ENCODE measurements at places on chromosomes 6 and 20.

GRCh38 chr6:169996378-169997051 lies 245.1 kb downstream of the ERMARD start:
- DNase-seq, result no peak

- DNase-seq, result no peak
Observed at GRCh38 chr6:37027036-37027720, 21.7 kb downstream of the FGD2 start.

DNA sequence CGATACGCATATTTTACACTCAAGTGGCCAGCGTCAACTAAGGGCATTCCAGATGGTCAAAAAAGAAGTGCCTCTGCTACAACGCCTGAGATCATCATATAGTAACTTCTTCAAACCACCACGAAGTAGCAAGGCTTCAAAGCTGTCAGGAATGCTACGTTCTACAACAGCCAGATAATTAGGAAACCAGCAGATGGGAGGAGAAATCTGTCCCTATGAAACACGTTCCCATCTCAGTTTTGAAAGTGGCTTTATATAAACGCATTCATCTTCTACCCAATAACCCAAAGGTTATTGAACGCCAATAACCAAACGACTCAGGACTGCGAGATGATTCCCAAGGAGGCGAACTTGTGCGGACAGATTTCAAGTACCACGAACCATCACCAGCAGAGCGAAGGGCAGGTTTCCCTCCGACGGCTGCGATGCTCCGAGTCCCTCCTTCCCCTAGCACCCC lies 1.2 kb downstream of the ABHD12 start:
- DNase-seq, result no peak

DNA sequence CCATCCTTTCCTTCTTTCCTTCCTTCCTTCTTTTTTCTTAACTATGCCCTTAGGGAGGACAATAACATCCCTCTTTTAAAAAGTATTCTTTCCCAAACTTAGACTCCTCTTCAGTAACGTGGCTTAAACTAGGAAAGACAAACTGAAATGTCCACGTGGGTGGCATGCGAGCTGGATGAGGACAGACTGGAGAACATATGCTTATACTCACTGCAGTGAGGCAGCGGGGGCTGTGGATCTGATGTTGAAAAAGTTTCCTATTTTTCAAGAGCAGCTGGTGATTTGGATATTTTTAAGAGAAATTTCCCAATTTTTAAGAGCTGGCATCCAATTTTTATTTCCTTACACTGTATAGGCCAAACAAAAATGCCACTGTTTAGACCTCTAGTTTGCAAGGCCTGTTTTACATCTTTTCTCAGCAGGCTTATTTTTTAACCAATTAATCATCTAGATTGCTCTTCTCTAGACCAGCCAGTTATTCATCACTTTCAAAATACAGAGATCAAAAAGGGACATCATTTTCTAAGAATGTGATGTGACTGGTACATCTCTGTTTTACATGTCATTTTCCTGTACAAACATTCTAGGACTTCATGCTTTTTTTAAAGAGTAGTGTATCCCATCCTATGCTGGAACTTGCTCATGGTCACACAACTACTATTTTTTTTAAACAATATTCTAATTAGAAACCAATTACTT lies 226.5 kb downstream of the BTBD9 start:
- DNase-seq, result no peak

DNA sequence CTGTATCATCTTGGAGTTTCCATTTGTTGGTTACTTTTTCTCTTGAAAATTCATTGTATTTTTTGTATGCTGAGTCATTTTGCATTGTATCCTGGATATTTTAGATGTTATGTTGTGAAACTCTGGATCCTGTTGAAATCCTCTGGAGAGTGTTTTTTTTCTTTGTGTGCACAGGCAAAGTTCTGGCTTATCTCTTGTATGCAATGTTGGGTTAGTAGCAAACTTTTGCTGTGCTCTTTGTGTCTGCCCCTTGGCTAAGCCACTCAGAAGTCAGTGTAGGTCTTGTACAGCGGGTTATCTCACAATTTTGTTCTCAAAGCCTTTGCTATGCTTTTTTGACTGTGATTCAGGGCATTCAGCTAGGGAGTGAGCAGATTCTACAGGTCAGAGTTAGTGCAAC lies 29.1 kb upstream of the LMBRD1 start:
- no peak for DNase-seq

DNA sequence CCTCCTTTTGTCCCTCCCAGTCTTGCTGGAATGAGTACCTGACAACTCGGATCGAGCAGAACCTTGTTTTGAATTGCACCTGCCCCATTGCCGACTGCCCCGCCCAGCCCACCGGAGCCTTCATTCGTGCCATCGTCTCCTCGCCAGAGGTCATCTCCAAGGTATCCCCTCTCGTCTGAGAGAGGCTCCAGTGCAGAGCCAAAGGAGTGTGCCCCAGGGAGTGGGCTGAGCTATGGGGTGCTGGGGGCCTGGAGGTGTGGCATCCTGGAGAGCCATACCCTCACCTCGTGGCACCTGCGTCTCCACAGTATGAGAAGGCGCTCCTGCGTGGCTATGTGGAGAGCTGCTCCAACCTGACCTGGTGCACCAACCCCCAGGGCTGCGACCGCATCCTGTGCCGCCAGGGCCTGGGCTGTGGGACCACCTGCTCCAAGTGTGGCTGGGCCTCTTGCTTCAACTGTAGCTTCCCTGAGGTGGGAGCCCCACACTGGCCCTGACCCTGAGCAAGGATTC lies 8.8 kb downstream of the DNPH1 start:
- DNase-seq, result no peak

GRCh38 chr6:168468045-168468444 lies 27.1 kb downstream of the SMOC2 start:
- DNase-seq, result no peak

DNA sequence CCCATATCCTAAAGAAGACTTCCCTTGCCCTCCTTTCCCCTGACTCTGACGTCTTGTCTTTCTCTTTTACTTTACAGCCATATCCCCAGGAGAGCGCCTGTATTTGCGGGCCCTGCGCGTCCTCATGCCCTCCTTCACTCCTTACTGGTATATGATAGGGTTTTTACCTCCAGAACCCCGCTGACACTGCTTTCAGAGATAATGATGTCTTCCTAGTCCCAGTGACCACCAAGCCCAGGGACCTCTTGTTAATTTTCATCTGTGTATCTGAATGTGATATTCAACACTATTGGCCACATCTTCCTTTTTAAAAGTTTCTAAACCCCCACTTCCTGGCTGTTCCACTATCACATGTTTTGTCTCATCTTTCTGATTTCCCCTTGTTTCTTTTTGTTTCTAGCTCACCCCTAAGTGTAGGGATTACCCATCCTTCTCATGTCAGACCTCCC lies 102.0 kb downstream of the HIVEP1 start:
- DNase-seq, result no peak
